ENCODE measurements at places on chromosomes 2 and 18.

GRCh38 chr2:230870544-230871360 is 6.0 kb downstream of the ITM2C start:
- peak; percentile 22 for DNase-seq

GRCh38 chr2:143392358-143392757 is 263.1 kb downstream of the ARHGAP15 start:
- no peak for DNase-seq

GRCh38 chr2:23449413-23449812 is 64.4 kb downstream of the KLHL29 start:
- peak; percentile 57 for DNase-seq

GRCh38 chr2:112917856-112918255 is 6.9 kb downstream of the IL37 start:
- no peak for DNase-seq

- no peak for DNase-seq
These were observed 23.8 kb upstream of the ODC1 start for GRCh38 chr2:10471955-10472354.
